ENCODE measurements at places on chromosomes 11 and 22.
A peak's percentile ranks its signal among the peaks of the same experiment; 100 is the strongest.

- no peak for DNase-seq
Measured at GRCh38 chr11:7341551-7341950, 89.8 kb downstream of the SYT9 start.

DNA sequence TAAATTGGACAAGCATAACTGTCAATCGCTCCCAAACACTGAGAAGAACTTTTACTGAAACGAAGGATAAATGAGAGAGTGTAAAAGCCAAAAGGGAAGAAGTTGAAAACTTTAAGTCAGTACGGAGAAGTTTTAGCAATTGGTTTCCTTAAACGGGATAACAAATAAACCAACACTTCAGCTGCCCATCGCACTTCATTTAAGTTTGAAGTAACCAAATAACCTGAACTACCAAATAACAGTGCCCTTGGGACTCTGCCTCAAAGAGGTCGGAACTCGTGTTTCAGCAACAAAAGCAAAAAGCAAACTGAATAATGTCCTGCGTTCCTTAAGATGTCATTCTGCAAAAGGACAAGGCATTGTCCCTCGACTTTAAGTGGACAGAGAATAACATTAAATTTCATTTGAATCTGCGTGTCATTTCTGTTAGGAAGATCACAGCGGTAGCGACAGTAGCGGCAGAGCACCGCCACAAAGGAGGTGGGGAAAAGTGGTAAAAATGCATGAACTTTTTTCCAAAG lies 127.0 kb upstream of the C11orf58 start:
- no peak for DNase-seq

GRCh38 chr11:133714471-133715375 lies 130.6 kb downstream of the SPATA19 start:
- DNase-seq = no peak

DNA sequence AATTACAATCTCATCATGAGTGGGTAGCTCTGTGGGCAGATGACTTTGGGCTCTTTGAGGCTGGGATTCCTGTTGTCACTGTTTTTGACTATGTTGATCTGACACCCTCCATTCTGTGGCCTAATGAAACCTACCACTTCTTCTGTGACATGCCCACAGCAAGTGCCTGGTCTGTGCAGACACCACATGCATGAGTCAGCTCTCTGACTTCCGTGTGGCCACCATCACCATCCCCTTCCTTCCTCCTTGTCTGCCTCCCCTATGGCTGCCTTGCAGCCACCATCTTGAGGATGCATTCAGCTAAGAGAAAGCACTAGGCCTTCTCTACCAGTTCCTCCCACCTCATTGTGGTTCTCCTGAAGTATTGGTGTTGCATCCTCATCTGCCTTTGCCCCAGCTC lies 15.3 kb upstream of the OR10V1 start:
- DNase-seq = peak; percentile 45

DNA sequence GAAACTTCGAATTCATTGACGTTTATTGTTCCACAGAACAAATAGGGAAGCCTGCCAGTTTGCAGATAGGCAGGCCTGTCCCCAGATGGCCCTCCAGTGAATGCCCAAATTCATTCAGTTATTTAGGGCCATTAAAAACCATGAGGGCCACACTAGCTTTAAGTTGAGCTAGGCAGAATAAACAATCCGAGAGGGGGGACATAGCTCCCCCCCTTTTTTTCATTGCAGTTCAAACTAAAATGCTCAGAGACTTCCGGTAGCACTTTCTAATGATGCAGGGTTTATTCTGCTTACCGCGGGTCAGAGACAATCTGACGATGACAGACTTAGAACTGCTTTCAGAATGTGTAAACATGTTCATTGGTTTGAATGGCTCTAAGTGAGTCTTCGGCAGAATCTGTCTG lies 72.0 kb downstream of the ZBTB16 start:
- peak; percentile 56 for DNase-seq

DNA sequence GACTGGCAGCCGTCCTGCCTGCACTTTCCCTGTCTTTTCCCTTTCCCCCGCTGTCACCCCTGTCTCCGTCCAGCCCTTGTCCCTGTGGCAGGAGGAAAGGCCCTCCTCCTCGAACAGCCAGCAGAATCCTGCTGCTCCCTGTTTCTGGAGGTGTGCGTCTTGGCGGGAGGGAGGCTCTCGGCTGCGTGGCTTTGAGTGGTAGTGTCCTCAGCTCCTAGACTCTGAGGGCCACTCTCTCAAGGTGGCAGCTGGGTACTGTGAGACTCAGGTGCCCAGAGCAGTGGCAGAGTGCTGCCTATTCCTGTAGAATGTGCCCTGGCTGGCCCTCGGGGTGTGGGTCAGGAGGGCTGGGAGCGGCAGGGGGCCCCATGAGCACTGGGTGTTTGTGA lies 9.1 kb upstream of the RANBP1 start:
- no peak for DNase-seq

DNA sequence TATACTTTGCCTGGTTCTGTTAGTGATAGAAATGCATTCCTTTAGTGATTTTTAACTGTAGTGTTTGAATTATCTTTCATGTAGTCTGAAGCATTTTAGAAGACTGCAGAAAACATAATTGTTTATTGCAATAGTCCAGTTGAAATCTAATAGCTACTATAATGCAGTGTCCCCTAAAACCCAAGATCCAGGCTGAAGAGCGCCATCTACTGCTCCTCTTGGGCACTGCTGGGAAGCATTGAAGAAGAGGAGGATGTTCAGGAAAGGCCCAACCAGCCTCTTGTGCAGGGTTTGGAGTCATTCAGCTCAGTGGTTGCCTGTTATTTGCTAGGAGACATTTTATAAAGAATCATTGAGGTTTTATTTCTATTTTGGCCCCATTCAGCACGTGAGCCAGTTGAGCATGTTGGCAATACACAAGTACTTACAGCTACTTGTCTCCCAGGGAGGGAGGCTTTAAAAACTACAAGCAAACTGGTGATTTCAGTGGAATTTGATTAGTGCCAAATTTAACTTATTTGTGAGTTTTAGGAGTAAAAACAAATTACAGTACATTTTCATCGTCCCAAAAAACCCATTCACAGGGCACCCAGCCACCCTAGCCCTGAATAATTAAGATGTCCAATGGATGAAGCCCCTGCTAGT lies 74.9 kb upstream of the HORMAD2 start:
- DNase-seq = peak; percentile 63

DNA sequence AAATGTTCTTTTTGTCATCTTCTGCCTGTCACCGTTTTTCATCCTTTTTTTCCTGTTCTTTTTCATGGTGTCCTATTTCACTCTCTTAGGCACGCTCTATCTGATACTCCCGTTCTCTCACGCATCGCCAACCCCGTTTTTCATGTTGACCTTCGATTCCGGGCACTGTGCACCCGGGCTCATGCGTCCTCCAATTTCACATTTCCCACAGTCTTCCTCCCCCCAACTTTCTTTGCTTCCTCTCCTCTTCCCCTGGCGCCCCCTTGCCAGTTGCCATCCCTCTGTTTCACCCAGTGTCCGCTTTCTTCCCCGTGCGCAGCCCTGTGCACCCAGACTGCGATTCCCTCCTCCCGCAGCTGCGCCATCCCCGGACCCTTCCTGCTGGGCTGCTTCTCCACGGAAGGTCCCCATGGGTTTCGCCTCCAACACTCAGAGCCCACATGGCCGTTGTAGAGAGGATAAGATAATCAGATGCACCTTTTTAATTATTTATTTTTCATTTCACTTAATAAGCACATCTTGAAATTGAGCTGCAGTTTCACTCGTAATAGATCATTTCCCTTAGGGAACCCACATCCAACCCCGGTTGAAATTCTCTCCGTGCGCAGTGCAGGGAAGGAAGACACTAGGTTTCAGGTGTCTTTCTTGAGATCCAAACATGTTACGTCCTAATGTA lies 791.1 kb downstream of the NTM start:
- no peak for DNase-seq

DNA sequence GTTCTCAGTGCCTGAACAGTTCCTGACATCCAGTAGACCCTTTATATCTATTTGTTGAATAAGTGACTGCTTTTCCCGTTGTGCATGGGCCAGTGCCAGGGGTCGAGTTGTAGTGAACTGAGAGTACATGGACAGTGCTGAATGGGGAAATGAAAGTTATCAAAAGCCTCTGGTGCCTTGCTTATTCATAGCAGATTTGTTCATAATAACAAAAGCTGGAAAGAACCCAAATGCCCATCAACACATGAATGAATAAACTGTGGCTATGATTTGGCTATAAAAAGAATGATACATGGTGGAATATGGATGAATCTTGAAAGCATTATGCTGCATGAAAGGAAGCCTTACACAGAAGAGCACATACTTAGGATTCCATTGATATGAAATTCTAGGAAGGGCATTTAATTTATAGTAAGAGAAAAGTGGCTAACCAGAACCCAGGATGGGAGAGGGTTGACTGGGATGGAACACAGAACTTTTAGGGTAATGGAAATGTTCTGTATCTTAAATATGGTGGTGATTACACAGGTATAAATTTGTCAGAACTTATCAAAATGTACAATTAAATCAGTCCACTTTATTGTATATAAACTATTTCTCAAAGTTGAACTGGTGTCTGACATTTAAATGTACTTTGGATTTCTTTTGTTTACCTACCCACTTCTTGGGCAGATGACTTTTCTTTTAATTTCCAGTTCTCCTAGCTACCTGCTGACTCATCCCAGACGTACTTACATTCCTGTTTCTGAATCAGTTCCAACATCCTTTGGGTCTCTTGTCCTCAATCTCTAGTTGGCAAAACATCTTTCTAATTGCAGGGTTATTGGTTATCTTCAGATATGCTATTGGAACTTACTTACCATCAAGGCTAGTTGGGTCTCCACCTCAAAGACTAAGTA lies 42.8 kb downstream of the PACS1 start:
- DNase-seq = no peak

DNA sequence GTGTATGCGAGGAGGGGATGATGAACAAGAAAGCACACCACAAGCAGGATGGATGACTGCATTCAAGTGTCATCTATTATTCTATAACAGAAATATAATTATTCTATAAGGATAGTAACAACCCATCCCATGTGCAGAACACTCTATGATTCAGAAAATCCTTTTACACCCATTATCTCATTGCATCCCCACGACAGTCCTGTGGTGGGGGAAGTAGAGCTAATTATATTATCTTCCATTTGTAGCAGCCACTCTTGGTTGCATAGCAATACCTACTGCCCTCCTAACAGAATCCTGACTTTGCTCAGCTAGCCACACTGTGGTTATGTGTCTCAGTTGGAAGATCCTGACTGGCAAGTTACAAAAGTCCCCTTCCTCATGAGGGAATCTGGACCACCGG lies 406.5 kb upstream of the NARS2 start:
- no peak for DNase-seq

DNA sequence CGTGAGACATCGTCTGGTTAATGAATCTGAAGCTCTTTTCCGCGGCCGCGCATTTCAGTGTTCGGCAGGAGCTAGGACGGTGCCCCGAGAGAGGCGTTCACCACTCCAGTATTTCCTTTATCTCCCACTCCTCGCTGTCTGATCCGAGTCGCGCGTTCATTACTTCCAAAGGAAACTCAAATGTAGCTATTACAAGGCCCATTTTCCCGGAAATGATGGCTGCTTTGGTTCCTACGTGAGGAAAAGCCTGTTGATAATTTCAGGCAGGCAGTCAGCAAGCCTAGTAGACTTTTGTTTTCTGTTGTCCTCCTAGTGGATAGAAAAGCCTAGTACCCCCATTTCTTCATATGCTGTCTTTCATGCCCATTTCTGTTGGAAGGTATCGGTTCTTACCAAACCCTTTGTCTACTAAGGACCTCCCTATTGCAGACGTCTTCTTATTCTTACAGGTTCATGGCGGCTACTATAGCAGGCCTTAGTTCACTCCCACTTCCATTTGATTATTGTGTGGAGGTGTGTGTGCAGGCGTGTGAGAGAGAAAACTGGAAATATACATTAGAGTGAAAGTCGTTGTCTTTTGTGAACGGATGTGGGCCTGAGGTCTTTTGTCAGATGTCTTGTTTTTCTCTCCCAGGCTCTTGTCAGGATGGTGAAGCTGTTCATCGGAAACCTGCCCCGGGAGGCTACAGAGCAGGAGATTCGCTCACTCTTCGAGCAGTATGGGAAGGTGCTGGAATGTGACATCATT lies 737 bp downstream of the RBM4 start:
- DNase-seq = peak; percentile 43

GRCh38 chr11:115941481-115941993 lies 437.3 kb upstream of the CADM1 start:
- DNase-seq = peak; percentile 62

DNA sequence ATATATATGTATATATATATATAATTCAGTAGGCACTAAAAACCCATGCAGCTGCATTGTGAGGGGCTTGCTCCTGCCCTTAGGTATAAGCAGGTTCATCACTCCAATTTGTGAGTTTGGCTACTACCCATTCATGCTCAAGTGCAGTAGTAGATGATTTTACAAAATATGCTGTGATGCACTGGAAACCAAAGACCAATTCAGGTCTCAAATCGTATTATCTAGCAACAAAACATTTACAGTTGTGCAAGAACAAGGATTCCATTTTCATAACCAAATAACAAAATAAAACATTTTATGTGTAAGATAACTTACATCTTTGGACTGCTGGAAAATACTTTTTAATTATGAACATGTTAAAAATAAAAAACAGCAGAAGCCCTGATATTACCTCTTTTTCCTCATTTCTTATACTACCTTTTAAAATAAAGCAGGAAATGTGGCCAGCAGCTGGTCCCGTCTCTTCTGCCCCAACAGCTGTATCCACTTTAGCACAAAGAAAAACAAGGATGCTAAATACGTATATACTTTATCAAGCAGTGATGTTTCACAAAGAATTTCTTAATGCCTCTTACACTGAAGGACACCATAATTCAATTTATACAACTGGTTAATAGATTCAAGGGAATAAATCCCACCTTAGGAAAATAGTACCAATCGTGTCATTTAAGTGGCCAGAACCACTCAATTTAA lies 2.8 kb downstream of the CREBZF start:
- no peak for DNase-seq

GRCh38 chr11:132576706-132577105 lies 955.6 kb downstream of the OPCML start:
- DNase-seq = no peak

GRCh38 chr11:58616594-58616993 lies 5.9 kb upstream of the CNTF start:
- no peak for DNase-seq

- no peak for DNase-seq
Measured at GRCh38 chr11:12318791-12319438, 58.5 kb upstream of the PARVA start.

Data from activated CD4-positive, alpha-beta T cell treated with anti-CD3 and anti-CD28 coated beads, Interleukin-10, Interleukin-2, amounts not matched to agents 100 ng/mL and 50 ng/mL, durations not matched to agents 16 hours and 8 hours (primary cell).